Breast epithelium (tissue), 4 donors: ENCODE measurements at places on chromosomes 5 and 9. TPM values are rescaled to one million over a fixed set of nuclear protein-coding genes. Genes with fewer than 3 reads are reported as not detected.

DNA sequence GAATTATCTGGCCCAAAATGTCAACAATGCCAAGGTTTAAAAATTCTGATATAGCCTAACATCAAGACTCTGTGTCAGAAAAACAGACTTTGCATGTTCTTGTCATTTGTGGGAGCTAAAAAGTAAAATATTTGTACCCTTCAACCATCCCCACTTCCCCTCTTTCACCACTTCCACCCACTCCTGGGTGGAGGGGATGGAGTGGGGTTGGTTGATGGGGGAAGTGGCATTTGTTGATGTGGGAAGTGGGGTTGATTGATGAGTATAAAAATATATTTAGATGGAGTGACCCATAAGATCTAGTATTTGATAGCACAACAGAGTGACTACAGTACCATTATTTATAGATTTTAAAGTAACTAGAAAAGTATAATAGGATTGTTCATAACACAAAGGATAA is 55.0 kb upstream of the C9orf72 start:
- no peak for DNase-seq

GRCh38 chr9:90770182-90770738 is 31.4 kb upstream of the SYK start:
- DNase-seq: no peak

DNA sequence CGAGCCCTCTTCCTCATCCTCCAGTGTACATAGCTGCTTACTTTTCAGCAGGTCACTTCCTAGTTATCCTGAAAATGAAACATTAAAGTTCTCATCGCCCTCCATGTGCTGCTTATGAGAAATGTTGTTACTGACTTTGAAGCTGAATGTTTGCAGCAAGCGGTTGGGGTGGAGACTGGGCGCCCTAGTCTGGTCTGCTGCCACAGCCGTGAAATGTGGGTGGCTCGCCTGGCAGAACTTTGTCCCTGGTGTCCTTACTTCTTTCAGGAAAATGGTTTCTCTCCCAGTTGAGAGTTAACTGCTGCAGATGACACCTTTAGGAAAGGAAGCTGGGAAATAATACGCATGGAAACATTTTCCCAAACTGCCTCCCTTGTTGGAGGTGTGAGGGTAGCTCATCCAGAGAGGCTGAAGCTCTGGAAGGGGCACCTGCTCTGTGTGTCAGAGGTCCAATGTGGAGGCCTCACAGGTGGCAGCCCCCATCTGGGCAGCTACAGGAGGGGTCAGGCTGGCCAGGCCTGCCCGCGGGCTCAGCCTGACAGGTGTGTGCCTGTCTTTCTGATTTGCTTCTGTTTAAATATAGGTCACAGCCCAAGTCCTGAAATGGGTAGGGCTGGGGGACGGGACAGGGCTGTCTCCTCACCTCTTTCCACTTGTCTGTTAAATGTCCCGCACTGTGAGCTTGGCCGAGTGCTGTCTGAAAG is 24.0 kb downstream of the TRAF2 start:
- no peak for DNase-seq

NR2F1-AS1 gene
- total RNA-seq: 17.4 TPM

BAAT gene
- total RNA-seq: 0.16 TPM

DNA sequence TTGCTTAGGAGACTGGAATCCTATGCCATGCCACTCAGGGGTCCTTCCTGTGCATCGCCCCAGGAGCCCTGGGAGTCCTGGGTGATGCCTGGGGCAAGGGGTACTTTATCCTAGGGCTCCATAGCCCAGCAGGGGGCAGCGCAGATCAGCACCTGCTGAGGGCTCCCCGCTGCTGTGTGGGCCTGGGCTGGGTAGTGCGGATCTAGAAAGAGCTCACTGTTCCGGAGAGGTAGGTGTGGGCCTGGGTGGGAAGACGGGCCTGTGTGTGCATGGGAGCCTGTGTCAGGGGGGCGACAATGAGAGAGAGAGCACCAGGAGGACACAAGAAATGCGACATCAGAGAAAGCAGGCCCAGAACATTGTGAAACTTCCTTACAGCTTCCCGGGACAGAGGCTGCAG is 11.4 kb upstream of the DAB2IP start:
- DNase-seq: no peak

DNA sequence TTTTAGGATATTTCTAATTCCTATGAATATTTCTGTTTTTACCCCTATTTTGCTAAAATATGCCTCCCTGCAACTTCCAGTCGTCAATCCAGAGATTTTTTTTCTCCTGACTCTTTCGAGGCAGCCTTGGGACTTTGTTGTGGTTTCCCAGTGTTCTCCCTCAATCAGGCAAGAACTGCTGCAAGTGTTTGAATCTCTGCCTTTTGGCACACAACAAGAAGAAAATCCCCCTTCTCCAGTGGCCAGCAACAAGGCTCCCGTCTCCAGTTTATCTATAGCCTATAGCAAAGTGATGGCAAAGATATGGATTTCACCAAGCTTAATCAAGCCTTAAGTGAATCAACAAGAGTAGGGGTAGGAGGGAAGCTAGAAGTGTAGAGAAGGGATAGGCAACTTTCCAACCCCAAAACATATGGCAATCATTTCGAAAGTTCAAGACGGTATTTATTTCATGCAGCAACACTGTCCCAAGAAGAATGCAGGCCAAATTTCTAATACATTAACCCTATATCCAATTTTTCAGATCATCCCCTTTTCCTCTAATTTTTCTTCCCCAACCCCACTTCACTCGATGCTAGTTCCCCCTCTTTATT is 37.7 kb upstream of the PAPPA start:
- no peak for DNase-seq

PPP3R2 gene
- total RNA-seq: not detected

TAF11L5 gene
- not detected for total RNA-seq

DMRT2 gene
- total RNA-seq: 1.3 TPM

CCNH gene
- 174 TPM for total RNA-seq

DNA sequence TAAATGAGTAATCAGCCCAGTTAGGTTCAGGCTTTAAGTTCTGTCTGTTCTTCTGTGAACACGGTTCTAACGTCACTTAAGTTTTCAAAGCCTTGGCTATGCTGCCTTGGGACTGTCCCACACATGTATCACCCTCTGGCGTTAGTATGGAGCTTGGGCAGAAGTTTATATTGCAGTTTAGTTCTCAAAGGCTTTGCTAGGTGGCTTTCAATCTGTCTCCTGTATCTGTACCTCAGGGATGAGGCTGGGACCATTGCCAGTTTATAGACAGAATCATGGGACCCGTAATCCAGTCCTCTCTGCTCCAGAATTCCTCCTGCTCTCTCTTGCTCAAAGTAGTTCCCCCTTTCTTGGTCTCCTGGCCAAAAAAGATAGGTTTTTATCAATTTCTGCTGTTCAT is 12.1 kb downstream of the C9orf40 start:
- DNase-seq: no peak

DNA sequence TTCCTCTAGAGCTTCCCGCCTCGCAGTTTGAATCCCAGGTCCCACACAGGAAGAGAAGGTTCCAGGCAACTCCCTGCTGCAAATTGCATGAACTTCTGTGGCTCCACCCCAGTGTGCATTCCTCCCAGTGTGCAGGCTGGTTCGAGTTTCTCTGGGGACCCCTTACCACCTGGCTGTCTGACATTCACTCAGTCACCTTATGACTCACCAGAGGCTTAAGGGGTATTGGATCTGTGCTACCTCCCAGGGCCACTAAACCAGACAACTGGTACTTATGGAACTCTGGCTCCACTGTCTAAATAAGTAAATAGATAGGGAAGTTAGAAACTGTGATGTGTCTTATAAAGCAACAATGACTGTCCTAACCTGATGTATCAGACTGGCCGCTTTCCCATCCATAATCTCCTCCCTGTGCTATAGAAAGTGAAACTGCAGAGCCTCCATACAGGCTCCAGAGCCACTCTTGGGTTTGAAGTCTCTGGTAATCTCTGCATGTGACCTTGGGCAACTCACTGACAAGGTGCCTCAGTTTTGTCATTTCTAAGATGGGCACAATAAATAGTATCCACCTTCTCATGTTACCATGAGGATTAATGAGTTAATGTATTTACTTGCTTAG is 720.6 kb downstream of the SEMA5A start:
- no peak for DNase-seq

DDX4 gene
- total RNA-seq: not detected

ZDHHC11B gene
- 1.1 TPM for total RNA-seq
